HTR-8/SVneo (cell line): ENCODE measurements at places on chromosomes 2 and 18.

DNA sequence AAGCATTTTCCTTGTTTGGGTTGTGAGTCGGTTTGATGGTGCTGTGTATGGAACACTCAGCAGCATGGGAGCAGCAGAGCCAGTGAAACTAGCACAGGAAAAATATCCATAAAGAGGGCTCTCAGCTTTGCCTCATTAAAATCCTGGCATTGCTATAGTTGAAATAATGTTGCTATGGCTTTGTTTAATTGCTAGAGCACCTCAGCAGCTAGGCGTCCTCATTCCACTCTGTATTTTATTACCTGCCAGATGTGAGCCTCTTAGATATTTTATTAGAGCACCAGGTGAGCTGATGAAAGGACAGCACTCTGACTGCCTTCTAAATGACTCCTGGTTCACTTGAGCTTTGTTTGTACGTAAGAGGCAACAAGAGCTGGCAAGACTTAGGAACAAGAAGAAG is 232.4 kb downstream of the MTX2 start:
- no peak for DNase-seq

DNA sequence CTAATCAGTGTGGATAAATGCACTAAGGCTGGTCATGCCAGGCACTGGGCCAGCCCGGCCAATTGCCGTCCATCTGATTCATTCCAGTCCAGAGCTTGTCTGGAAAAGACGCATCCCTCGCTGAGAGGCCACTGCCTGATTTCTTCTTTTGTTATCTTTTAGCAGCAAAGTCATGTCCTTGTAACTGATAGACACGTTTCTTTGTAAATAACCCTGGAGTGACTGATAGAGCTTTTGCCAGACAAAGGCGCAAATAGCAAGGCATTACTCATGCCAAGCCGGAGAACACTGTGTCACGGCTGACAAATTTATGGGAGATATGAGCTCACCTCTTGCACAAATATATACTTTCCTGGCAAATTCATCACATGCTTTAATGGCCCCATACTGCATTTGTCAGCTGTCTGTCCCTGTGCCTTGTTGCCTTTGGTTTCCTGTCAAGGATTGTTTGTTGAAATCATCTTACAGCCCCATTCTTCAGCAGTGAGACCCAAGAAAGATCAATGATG is 164.4 kb downstream of the ETAA1 start:
- peak; percentile 72 for DNase-seq

DNA sequence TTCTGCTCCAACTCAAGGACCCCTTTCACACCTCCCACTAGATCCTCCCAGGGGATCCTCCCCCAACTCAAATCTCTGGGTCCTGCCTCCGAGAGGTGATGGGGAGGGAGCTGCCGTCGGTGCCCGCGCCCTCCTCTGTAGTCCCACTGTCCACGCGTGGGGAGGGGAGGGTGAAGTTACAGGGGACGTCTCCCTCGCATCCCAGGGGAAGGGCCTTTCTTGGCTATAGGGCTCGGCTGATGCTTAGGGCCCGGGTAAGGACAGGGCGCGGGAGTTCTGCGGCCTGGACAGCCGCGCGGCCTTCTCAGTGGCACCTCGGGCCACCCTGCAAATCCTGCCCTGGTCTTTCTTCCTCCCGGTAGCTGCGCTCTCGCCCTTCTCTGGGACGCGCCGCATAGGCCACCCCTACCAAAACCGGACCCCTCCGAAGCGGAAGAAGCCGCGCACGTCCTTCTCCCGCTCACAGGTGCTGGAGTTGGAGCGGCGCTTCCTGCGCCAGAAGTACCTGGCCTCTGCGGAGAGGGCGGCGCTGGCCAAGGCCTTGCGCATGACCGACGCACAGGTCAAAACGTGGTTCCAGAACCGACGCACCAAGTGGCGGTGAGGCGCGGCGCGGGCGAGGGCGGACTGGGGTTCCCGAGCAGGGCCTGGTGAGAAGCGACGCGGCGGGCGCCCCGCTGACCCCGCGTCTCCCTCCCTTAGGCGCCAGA is 1.2 kb downstream of the TLX2 start:
- no peak for DNase-seq

GRCh38 chr2:44267796-44268648 is 7.3 kb upstream of the SLC3A1 start:
- DNase-seq = peak; percentile 33

GRCh38 chr2:86138736-86139625 is 32.9 kb downstream of the PTCD3 start:
- DNase-seq = no peak

- DNase-seq = peak; percentile 59
These were observed 114.1 kb downstream of the COL6A3 start for GRCh38 chr2:237299906-237300305.

GRCh38 chr2:109427661-109428091 is 186.1 kb downstream of the SEPTIN10 start:
- no peak for DNase-seq

- DNase-seq = no peak
These were observed 301.1 kb downstream of the ERBB4 start for GRCh38 chr2:212237350-212238095.

GRCh38 chr18:32335228-32335627 is 135.5 kb downstream of the GAREM1 start:
- DNase-seq = no peak

DNA sequence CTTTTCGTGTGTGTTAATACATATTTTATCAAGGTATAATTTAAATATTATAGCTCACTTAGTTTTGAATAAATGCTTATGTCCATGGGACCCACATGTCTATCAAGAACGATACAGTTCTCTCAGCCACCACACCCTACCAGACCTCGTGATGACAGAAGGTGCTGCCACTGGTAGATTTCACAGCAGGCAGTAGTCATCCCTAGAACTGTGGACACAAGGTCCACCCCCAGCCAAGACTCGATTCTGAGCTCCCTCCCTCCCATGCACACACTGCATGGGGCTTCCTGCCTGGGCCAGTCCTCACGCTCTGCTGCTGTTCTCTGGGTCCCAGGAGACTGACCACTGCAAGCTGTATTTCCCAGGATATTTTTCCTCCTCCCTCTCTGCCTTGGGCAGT is 26.5 kb upstream of the CREB1 start:
- DNase-seq = no peak

GRCh38 chr2:9077691-9078090 is 74.2 kb upstream of the MBOAT2 start:
- no peak for DNase-seq

DNA sequence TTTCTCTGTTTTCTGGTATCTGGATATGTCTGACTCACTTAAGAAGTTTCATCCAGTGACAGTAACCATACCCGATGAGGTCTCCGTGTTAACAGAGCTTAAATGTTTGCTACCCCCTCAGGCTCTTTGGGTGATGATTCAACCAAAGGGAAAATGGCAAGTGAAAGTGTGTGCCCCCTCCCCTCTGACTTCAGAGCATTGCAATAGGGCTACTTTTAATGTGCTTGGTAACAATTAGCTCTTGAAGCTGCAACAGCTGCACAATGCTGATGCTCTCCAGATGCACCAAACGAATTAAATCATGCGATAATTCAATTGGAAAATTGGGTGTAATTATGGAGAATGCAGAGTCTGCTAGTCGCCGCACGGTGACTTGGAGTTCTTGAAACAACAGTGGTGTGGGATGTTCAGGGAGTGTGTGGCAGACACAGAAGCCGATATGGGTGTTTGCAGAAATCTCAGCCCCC is 270.7 kb downstream of the ALK start:
- no peak for DNase-seq

DNA sequence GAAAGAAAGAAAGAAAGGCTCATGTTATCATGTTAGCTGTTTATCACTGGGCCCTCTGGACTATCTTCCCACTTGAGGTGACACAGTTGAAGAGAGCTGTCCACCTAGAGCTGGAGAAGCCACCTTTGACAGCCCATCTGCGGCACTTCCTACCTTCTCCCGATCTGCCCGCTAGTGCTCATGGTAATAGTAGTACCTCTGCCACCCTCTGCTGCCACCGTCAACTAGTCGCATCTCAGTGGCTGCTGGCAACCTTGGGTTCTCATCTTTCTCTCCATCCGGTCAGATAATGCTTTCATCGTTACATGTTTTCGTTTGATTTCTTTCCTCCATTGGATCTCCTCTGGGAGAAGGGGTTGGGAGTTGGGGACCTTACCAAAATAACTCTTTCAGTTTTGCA is 63.2 kb upstream of the COPS8 start:
- DNase-seq = no peak

GRCh38 chr2:133532919-133533318 is 35.3 kb downstream of the NCKAP5 start:
- no peak for DNase-seq

- no peak for DNase-seq
These were observed 59.8 kb downstream of the TRIB2 start for GRCh38 chr2:12776521-12776961.

DNA sequence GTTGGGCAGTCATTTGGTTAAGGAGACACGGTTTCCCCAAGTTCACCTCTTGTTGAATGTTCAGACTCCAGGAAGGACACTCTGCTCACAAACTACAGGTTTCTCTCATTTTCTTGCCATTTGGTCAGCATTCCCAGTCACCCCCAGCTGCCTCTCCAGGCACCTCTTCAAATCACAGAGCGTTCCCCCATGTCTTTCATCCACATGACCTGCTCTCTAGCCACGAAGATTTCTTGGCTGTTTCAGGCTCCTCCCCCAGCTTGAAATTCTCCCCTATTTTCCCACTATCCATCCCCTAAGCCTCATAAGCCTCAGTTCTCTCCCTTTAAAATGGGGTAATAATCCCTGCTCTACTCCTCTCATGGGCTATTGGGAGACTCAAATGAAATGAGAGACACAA is 89.1 kb upstream of the RTN4 start:
- no peak for DNase-seq

DNA sequence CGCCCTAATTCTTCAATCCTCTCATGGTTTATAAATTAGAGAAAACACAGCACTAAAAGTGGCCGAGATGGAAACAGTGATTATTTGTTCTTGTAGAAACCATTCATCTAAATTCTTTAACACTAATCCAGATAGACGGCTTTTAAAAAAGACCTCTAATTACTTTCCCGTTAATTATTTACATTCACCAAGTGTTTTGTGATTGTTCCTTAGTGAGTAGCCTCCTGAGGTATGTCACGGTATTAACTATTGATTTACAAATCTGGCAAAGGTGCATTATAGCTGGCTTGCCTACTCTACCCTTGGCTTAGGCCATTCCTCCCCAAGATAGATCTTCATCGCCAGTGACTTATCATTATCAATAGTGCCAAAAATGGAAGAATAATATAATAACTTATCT is 436.4 kb upstream of the ST6GAL2 start:
- no peak for DNase-seq

- DNase-seq = no peak
These were observed at the start of gene VAMP8 for GRCh38 chr2:85577386-85578242. Gene VAMP8 (plus strand): TSS chr2:85577586. CDS start chr2:85577647, 61 bp downstream.

DNA sequence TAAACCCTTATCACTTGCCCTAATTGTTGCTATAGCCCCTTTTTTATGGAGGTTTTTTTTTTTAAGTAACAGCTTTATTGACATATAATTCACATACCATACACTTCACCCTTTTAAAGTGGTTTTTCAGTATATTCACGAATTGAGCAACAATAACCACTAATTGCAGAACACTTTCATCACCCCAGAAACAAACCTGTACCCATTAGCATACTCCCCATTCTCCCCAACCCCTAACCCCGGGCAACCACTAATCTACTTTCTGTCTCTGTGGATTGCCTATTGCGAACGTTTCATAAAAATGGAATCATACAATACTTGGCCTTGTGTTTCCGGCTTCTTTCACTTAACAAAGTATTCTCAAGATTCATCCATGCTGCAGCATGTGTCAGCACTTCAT is 213.6 kb downstream of the ATAD2B start:
- DNase-seq = no peak

- DNase-seq = no peak
These were observed at the start of gene DPP10 for GRCh38 chr2:114442510-114442909. Gene DPP10 (plus strand): TSS chr2:114442641.

DNA sequence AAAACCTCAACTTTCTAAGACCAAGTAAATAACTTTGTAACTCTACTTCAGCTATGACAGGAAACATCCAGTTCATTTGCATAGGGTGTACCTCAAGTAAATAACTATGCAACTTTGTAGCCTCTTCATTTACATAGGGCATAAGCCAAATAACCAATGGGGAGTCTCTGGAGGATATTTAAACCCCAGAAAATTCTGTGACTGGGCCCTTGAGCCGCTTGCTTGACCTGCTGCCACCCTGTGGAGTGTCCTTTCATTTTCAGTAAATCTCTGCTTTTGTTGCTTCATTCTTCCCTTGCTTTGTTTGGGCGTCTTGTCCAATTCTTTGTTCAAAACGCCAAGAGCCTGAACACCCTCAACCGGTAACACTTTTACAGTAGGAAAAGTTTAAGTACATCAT is 1112.7 kb upstream of the NRXN1 start:
- no peak for DNase-seq

DNA sequence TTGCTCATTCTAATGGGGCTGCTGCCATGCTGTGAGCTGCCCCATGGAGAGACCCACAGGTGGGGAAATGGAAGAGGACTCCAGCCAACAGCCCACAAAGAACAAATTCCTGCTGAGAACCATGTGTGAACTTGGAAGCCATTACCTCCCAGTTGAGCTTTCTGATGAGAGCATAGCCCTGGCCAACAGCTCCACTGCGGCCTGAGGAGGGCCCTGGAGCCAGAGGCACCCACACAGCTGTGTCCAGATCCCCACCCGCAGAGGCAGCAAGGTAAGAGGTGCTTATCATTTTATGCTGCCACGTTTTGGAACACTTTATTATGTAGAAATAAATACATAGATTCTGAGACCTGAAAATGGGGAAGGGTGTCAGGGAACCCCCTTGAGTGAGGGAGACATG is 44.2 kb upstream of the OTOS start:
- no peak for DNase-seq

- DNase-seq = no peak
These were observed 56.3 kb downstream of the KCNS3 start for GRCh38 chr2:17934721-17935120.

DNA sequence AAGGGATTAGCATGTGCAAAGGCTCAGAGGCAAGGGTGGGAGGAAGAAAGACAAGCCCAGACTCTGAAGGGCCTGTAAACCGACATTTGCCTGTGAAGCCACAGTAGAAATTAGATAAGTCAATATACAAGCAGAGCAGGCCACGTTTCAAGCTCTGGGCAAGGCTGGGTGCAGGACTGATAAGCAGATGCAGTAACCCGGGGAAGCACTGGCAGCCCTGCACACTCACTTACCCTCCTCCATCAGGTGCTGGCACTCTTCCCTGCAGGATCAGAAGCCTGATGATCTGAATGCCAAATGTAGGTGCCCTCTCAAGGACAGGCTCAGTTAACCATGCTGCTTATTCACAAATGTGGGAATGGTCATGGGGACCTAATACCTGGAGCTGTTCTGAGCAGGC is 46.3 kb upstream of the RAB12 start:
- no peak for DNase-seq

GRCh38 chr2:133362061-133362476 is 206.2 kb downstream of the NCKAP5 start:
- peak; percentile 21 for DNase-seq

- DNase-seq = no peak
These were observed 373.6 kb downstream of the DCDC2C start for GRCh38 chr2:4077017-4077416.

DNA sequence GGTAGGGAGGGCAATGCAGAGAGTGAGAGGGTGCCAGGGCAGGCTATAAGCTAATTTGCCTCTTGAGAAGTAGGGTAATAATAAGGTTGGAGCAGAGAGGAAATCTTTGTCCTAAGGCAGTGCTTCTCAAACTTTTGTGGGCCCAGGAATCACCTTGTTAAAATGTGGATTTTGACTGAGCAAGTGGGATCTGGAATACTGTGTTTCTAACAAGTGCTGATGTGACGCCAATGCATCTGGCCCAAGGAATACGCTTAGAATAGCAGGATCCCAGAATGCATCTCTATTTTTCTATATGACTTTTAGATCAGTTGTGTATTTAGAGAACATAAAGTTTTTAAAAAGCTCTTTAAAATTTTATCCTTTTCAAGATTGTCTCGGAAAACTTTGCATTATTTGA is 29.7 kb upstream of the GTF2A1L start:
- no peak for DNase-seq

- DNase-seq = peak; percentile 15
These were observed 27.4 kb upstream of the CHAC2 start for GRCh38 chr2:53740170-53740569.
